ENCODE measurements at places on chromosomes 2 and 18.

GRCh38 chr2:58645017-58645416 lies 403.9 kb upstream of the FANCL start:
- no peak for DNase-seq

- DNase-seq = no peak
Measured at GRCh38 chr2:204065566-204065965, 129.0 kb downstream of the ICOS start.

- no peak for DNase-seq
Measured at GRCh38 chr2:174193737-174194136, 54.6 kb downstream of the OLA1 start.

DNA sequence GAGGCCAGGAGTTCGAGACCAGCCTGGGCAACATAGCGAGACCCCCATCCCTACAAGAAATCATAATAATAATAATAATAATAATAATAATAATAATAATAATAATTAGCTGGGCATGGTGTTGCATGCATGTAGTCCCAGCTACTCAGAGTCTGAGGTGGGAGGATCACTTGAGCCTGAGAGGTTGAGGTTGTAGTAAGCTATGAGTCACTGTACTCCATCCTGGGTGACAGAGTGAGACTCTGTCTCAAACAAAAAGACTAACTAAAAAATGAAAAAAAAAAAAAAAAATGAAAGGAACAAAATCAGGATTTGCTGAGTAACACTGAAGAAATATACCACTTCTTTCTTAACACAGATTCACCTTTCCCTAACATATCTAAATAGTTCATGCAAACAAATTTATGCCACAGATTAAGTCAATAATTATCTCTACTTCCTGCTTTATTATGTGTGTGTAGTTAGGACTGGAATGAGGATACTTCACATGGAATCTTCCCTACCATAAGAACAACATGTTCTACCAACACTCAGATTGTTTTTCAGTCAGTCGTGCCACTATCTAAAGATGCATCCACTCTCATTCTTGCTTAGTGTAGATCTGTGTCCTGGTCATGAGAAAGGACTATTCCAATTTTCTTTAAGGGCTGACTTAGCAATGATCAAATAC lies 928.7 kb downstream of the SLC4A3 start:
- DNase-seq = no peak

GRCh38 chr18:75323821-75324585 lies 103.5 kb downstream of the SMIM21 start:
- DNase-seq = no peak

DNA sequence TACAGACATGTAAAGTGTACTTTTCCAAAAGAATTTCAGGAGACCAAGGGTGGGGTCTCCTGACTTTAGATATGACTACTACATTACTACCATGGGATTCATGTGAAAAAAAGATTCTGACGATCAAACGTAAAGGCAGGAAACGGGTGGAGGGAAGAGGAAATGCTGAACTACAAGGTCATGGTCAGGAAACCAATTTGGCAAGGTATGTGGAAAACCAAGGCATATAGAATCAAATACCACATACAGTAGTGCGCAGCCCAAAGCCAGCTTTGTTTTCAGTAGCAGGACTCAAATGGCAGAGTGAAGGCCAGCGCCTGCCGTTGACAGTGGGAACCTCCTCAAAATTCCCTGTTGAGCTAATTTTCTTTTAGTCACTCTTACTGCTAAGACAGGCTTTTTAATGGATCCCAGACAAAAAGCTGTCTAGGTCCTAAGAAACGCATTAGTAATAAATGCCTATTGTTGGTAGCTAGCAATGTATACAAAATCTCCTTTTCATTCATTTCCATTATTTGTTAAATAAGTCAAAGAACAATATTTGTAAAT lies 57.6 kb upstream of the SERTAD2 start:
- DNase-seq = no peak

DNA sequence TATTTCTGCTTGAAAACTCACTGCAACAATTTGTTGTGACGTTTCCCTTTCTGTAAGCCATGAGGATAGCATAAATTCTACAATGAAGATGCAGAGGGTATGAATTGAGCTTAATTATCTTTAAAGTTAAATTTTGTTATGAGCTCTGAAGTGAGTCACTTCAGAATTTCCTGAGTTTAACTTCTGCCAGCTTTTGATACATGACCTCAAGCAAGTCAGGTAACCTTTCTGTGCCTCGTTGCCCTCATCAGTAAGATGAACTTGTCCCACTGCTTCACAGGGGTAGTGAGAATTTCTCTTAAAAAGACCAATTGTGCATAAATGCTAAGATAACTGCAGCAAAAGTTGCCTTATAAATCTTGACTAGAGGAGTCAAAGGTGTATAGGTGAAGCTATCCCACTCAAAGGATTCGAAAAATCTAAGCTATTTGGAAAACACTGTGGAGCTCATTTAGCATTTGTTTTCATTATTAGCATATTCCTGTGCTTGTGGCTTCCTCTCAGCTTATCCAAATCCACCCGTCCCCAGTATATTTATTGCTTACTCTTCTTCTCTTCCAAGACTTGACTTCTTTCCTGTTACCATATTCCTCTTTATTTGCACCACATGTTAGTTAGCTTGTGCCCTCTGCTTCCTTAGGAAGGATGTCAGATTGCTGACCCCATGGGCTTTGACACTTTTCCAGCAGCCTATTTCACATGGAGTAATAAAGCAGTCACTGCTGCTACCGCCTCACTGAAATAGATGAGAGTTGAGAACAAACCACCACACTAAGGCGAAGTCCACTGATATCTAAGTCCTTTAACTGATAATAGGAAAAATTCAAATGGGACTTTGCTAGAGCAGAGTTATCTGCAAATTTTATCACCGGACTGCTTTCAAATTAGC lies 428.6 kb downstream of the ERBB4 start:
- DNase-seq = no peak

All from activated CD4-positive, alpha-beta T cell treated with anti-CD3 and anti-CD28 coated beads, Interleukin-2, amount 50 U/mL, for 24 hours (primary cell).